RPMI7951 (cell line): ENCODE measurements at places on chromosomes 4 and X. TPM values are rescaled to one million over a fixed set of nuclear protein-coding genes. Genes with fewer than 3 reads are reported as not detected.

- DNase-seq: no peak
Measured at GRCh38 chr4:99947190-99947578, 766 bp upstream of the DNAJB14 start.

- no peak for DNase-seq
Measured at GRCh38 chr4:172124656-172125308, 311.6 kb downstream of the GALNTL6 start.

DNA sequence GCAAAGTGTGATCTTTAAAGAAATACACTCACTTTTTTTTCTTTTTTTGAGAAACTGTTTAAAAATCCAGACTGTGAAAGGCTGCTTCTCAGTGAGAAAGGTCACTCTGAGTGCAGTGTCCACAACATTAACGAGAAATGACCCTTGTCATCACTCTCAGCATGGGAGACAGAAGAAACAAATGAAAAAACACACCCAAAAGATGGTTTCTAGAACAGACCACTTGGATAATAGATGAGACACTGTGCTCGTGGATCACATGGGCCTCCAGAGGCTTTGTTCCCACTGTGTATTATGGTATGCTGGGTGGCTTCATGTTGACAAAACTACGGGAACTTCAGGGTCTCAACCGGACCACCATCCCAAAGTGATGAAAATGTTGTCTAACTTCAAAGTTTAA is 64.9 kb downstream of the NEUROG2 start:
- DNase-seq: no peak

- no peak for DNase-seq
Measured at GRCh38 chrX:40107291-40108161, 9.8 kb upstream of the BCOR start.

GRCh38 chr4:153039542-153040185 is 103.5 kb downstream of the FHDC1 start:
- DNase-seq: peak; percentile 45

- no peak for DNase-seq
Measured at GRCh38 chr4:15100994-15101695, 98.9 kb downstream of the CPEB2 start.

- DNase-seq: no peak
Measured at GRCh38 chr4:2728221-2728620, 27.9 kb downstream of the TNIP2 start.

GRCh38 chr4:95409750-95410149 is 139.0 kb downstream of the UNC5C start:
- DNase-seq: no peak

GRCh38 chrX:38275615-38276014 is 51.7 kb downstream of the RPGR start:
- peak; percentile 72 for DNase-seq

DNA sequence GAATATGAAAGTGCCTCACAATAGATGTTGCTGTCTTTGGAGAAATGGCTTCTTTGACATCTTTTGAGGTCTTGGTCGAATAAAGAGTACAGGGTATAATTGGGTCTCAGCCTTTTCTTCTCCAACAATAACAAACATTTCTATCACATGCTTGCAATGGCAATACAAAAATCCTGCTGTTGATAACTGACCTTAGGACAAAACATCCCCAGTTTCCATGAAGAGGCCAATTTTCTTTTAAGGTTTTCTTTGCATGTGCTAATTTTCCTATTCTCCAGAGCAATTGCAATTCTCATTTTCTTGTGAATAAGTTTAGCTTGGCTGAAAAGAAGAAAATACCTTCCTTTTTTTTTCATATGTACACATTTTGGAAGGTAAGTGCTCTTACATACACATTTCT is 130.7 kb upstream of the RPS6KA6 start:
- DNase-seq: no peak

DNA sequence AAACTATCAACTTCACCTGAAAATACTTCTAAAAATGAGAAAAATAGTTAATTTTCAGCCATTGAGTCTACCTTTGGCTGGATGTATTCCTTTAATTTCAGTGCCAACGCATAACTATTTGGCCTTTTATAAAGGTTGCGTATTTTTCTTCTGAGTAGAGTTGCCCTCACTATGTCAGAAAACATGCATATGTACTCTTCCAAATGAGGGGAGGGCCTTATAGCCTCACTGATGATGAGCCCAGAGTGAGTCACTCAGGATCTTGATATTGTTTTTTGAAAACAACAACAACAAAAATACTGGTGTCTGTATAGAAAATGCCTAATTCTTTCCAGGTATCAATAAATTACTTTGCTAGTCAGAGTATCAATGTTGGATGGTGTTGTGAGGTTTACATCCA is 349.3 kb downstream of the FBXO8 start:
- DNase-seq: no peak

DNA sequence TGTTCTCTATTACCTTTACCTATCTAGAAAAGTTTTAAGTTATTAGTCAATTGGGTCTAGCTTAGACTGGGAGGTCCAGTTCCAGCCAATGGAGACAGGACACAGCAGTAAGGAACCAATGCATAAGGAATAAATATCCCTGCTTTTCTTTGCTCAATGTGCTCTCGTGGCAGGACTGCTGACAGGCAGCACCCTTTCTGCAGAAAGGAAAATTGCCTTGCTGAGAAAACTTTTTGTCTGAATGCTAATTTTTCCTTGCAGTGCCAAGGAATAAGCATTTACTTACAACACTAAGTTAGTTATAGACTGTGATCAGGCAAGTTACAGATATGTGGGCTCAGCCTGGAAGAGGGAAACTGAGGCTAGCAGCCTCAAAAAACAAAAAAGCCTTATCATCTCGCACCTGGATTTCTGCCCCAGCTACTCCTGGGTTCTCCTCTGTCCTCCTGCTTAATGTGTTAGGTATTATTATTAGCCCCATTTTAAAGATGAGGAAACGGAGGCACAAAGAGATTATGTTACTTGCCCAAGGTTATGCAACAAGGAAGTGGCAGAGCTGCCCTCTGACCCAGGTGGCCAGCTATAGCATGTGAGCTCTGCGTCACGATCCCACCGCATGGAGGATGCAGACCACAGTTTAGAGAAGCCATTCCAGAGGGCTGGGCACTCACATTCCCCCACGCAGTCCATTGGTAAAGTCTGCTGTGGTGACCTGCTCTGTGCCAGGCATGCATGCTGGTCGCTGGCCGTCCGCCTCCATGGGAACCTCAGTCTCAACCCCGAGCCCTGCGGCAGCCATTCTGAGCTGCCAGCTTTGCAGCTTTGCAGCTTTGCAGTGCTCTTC is 40.5 kb upstream of the C4orf50 start:
- no peak for DNase-seq

- DNase-seq: no peak
Measured at GRCh38 chr4:122826079-122826527, 528 bp upstream of the FGF2 start.

- DNase-seq: no peak
Measured at GRCh38 chr4:78862314-78862737, 76.9 kb downstream of the PAQR3 start.

GRCh38 chr4:17781300-17782287 is at the start of gene FAM184B:
FAM184B (minus strand) TSS chr4:17781621; CDS start chr4:17781299, 322 bp downstream.
- DNase-seq: no peak

DNA sequence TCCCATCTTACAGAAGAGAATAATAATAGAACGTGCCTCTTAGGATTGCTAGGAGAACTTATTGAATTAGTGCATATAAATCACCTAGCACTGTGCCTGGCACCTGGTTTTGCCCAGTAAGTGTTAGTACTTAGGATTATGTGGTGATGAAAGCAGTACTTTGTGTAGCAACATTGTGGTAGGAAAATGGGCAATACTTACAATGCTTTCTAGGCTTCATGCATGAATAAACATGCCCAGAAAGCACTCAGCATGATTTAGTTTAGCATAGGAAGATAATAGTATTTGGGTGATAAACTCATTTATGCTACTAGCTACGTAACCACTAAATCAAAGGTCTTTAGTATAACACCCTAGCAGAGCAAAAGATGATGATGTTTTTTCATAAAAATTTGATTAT is 105.6 kb downstream of the NEUROG2 start:
- no peak for DNase-seq

DNA sequence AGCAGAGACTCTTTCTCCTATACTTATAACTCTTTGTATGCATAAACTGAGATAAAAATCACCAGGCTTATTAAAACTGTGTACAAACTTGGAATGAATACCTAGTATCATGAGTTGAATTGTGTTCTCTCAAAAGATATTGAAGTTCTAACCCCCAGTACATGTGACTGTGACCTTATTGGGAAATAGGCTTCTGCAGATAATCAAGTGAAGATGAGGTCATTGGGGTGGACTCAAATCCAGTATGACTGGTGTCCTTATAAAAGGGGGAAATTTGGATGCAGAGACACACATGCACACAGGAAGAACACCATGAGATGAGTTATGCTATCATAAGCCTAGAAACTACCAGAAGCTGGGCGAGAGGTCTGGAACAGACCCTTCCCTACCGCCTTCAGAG is 26.2 kb downstream of the ZNF827 start:
- no peak for DNase-seq

KLHL4 gene
- total RNA-seq: 2.7 and 3.0 TPM in 2 replicates

NEK1 gene
- total RNA-seq: 5.9 and 6.4 TPM in 2 replicates

AGTR2 gene
- not detected in 2 replicates for total RNA-seq

SLC2A9 gene
- 0.49 TPM in 1 of 2 replicates, not detected in the other for total RNA-seq

ANK2 gene
- 7.0 and 10.5 TPM in 2 replicates for total RNA-seq

TEX13C gene
- under 0.01 TPM in 1 of 2 replicates, not detected in the other for total RNA-seq

PCDH18 gene
- 6.8 and 8.9 TPM in 2 replicates for total RNA-seq

SLC10A4 gene
- 0.49 and 0.96 TPM in 2 replicates for total RNA-seq

DDIT4L gene
- 0.10 TPM in 1 of 2 replicates, not detected in the other for total RNA-seq

ATG4A gene
- 11.7 and 14.9 TPM in 2 replicates for total RNA-seq

ARHGAP36 gene
- not detected in 2 replicates for total RNA-seq

DDX53 gene
- not detected in 2 replicates for total RNA-seq
